NCI-H2029 treated with DMSO at 0.1 percent for 48 hours (cell line): ENCODE measurements at places on chromosomes 12 and 14.

GRCh38 chr14:70350078-70350477 is 9.4 kb downstream of the COX16 start:
- DNase-seq, result no peak

DNA sequence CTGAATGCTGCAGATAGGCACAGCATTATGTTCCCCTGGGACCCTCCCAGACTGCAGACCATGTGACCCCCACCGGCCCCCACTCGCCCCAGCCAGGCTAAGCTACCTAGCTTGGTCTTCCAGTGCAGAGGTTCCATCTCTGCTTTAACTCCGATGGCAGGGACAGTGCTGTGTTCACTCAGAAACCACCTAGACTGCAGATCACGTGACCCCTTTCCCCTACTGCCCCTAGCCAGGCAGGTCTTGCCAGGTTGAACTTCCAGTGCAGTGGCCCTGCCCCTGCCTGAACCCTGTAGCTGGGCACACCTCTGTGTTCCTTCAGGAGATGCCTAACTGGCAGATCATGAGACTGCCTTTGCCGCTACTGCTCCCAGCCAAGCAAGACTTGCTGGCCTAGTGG is 1116.2 kb downstream of the FLRT2 start:
- DNase-seq, result no peak

- DNase-seq, result no peak
Observed at GRCh38 chr14:93638790-93639189, 149.5 kb downstream of the PRIMA1 start.

DNA sequence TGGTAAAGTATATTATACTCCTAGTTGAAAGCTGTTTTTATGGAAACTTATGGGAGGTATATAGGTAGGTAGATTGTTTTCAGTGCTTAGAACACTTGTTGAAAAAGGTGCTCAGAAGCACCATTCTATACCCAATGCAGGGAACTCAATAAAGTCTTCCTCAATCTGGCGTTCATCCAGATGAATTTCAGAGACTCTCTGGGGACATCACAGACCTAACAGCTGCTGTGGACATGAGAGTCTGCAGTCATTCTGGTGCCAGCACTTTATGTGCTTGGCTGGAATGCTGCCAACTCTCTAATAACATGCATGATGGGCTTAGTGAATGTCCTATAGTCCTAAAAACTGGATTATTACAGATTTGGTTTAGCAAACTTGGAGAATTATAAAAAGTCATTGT is 115.9 kb downstream of the NTN4 start:
- peak; percentile 95 for DNase-seq
